T-helper 17 cell (primary cell): ENCODE measurements at places on chromosomes 2 and 18.

GRCh38 chr2:51145761-51146160, 113.8 kb upstream of the NRXN1 start:
- H3K36me3 ChIP-seq: no peaks in the 10 kb centered on the region
- no peak for DNase-seq
- H3K27ac ChIP-seq: no peak overlapping the region
- H3K4me3 ChIP-seq: no peak overlapping the region
- H3K4me1 ChIP-seq: no peaks in the 10 kb centered on the region
- no peaks in the 10 kb centered on the region for H3K27me3 ChIP-seq

GRCh38 chr2:5111581-5111980, 580.6 kb upstream of the SOX11 start:
- no peak overlapping the region for H3K4me3 ChIP-seq
- no peaks in the 10 kb centered on the region for H3K27me3 ChIP-seq
- no peaks in the 10 kb centered on the region for H3K4me1 ChIP-seq

DNA sequence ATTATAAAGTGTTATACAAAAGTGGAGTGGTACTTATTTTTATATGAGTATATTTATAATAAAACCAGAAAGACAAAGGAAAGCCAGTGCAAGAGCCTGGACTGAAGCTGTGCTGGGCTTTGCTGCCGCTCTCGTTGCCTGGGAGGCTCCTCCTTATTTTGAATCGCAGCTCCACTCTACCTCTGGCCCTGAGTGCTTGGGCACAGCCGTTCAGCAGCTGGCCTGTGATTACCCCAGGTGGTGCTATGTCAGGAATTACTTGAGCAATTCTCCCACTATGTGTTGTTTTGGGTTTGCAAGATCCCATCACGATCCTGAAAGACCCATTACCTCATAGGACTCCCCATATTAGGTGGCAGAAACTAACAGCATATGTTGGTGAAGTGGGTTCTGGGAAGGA, 53.0 kb upstream of the LCLAT1 start:
- DNase-seq: no peak
- no peak overlapping the region for H3K4me3 ChIP-seq
- H3K36me3 ChIP-seq: peaks cover 2% of the 10 kb centered on the region
- no peak overlapping the region for H3K27ac ChIP-seq

DNA sequence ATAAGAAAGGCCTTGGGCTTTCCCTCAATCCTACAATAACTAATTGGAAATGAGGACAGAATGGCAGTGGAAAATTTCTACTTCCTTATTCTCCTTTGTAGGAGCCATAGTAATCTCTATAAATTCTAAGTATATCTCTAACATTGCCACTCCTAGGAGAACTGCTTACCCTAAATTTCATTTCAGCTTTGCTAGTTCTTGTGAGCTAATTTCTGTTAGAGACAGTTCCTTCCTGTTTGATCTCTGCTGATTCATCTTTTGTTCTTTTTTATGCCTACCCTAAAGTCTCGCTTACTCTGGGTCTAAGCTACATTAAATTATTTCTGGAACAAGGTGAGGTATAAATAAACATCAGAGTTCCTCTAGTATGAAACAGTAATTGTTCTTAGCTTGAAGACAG, 25.7 kb downstream of the ABHD3 start:
- H3K36me3 ChIP-seq: no peaks in the 10 kb centered on the region
- no peak overlapping the region for H3K27ac ChIP-seq
- peaks cover 6% of the 10 kb centered on the region for H3K4me1 ChIP-seq
- DNase-seq: no peak

- DNase-seq: no peak
- H3K4me3 ChIP-seq: no peak overlapping the region
- peaks cover 32% of the 10 kb centered on the region for H3K4me1 ChIP-seq
- H3K27me3 ChIP-seq: no peaks in the 10 kb centered on the region
- no peaks in the 10 kb centered on the region for H3K36me3 ChIP-seq
Observed at GRCh38 chr2:234364661-234365060, 132.2 kb downstream of the ARL4C start.
